Left ventricle myocardium inferior (tissue), 1 donor: ENCODE measurements at places on chromosomes 5 and 9. TPM values are rescaled to one million over a fixed set of nuclear protein-coding genes. Genes with fewer than 3 reads are reported as not detected.

DNA sequence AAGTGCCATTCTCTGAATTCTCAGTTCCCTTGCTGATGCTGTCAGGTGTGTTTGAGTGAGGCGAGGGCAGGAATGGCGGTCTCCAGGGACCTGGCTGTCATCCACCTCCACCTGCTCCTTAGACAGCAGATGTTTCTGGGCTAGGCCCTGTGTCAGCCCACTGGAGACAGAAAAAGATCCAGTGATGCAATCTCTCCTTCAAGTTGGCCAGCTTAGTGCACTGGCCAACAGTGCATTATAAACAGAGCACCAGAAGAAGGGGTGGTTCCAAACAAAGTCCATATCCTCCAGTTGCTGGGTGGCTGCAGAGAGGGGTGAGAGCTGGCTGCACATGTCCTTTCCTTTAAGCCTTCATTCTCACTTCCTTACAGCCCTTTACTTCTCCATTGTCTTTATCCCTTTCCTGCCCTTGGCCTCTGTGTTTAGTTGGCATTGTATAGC lies 26.5 kb downstream of the NANS start:
- no peak for DNase-seq

- DNase-seq, result no peak
These were observed 2.9 kb upstream of the CSF2 start for GRCh38 chr5:132070460-132071337.

DNA sequence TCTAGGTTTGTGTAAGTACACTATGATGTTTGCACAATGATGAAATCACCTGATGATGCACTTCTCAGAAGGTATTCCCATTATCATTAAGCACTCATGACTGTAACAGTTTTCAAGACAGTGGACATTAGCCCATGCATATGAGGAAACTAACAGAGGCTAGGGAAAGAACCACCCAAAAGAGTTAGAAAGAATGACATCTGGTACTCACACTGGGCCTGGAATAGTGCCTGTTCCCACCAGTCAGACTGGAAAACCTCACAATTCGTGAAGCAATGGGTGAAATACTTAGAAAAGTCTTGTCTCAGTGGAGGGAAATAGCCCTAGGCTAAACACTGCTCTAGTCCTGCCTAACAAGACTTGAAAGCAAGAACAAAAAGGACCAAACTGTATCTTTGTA lies 117.4 kb upstream of the GDNF start:
- no peak for DNase-seq

- no peak for DNase-seq
These were observed 154.4 kb upstream of the GRAMD2B start for GRCh38 chr5:126268697-126269315.

GRCh38 chr5:31366941-31367340 lies 165.0 kb downstream of the DROSHA start:
- no peak for DNase-seq

DNA sequence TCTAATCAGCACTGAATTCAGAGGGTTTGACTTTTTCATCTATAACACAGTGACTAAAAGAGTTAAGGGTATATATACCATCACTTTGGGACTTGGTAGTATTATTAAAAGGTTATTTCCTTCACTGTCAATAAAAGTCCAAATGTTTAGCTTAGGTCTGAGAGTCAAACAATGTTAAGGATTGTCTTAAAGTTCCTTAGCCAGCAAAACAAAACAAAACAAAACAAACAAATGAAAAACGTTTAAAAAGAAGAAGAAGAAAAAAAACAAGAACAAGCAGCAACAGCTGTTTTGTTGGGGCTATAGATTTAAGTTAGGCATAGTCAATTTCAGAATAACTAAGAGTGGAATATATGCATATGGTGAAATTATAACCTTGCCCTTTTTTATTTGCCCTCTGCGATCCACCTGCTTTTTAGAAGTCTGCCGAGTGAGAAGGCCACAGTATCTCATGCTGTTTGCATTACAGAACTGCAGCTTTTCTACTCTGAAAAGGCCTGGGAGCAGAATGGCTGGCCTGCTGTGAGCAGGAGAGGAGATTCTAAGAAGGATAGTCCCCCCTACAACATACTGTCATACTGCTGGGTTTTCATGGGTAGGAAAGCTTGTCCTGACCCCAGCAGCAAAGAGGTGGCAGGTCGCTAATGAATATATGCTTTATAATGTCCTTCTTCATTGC lies 141.7 kb downstream of the NTRK2 start:
- DNase-seq, result no peak

DNA sequence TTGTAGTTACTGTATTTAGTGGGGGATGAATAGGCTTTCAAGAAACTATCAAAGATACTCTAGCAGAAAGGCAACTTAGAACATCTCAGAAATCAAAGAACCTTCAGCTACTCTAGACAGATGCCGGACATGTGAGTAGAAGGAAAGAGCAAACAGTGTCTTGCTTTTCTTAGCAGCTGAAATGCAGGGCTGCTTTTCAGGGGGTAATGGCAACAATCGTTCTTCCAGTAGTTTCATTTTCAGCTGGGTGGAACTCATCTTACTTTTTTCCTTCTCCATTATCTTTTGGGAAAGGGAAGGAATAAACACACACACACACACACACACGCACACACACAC lies 281.6 kb downstream of the CRB2 start:
- DNase-seq, result no peak

DNA sequence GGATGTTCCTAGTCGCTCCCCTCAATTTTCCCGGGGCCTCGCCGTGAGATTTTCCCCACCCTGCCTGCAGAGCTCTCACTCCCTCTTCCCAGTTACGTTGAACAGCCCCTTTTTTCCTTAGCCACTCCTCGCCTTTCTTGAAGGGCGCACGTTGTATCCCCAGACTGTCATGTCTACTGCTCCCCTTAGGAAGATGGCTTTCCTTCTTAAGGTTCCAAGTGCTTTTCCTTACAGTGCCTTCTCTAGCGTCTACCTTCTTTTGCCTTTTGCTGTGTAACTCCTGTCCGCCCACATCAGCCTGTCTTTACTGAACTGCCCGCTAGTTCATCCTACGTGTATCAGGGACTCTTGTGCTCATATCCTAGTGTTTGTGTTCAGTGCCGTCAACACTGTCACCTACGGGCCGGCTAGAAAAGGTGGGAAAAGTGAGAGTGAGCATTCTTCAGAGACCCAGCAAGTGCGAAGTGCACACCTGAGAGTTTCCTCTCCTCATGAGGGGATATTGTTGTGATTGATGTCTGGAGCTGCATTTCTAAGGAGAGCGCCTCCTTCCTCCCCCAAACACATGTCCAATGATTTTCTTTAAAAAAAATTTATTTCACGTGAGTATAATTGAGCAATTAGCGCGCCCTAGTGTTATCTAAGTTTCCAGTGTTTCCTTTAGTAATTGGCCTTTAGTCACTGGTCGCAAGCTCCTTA lies 764 bp downstream of the CAMLG start:
- DNase-seq, result no peak

- no peak for DNase-seq
These were observed 87.4 kb upstream of the ICE1 start for GRCh38 chr5:5335107-5335506.

DNA sequence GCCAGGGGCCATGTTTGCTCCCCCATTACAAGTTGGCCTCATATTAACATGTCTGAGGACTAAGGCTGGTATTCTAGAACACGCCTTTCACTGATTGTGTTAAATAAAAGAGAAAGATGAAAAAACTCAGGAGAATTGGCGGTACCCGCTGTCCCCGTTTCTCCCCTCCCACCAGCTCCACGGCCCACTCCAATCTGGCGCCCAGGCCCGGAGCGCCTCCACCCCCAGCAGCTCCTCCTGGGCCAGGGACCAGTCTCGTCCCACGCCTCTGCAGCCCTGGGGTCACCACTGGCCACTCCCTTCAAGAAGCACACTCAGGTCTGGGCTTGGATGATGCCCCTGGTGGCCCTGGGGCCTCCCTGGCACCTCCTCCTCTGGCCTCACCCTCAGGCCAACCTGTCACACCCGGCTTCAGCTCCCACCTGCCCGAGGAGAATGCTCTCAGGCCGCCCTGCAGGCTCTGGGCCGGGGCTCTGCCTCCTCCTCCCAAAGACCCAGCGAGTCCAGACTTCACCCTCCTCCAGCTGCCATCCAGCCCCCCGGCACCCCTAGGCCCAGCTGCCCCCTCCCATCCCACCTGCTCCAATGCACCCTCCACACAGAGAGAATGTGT lies 133.0 kb upstream of the PPP1R26 start:
- no peak for DNase-seq

SLC34A1 gene
- not detected for total RNA-seq

PCDHA9 gene
- total RNA-seq, result not detected

IFNA13 gene
- total RNA-seq, result not detected

GPRIN1 gene
- total RNA-seq, result 0.58 TPM

S1PR3 gene
- total RNA-seq, result 26.8 TPM
